Brain (organoid and tissue), 16 donors: ENCODE measurements at places on chromosomes 5 and 9. TPM values are rescaled to one million over a fixed set of nuclear protein-coding genes. Genes with fewer than 3 reads are reported as not detected.

DNAI1 gene
- polyA plus RNA-seq = 1.7 TPM

DNA sequence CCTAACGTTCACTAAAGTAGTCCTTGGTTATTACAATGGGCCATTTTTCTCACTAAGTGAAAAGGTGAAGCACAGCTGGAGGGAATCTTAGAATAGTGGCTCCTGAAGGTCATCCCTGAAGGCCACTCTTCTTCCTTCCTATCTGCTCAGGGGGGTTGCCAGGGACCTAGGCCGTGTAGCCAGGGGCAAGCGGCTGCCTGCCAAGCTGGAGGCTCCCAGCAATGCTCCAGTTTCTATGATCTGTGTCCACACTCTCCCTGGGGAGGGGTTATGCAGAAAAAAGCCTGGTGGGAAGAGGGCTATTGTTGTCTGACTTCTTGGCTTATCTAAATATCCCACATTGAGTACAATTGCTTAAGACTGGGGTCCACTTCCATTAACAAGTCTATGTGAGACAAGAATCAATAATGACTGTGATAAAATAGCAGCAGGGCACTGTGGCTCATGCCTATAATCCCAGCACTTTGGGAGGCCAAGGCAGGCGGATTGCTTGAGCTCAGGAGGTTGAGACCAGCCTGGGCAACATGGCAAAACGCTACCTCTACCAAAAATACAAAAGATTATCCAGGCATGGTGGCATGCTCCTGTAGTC is 3.8 kb downstream of the NMRK1 start:
- no peak for DNase-seq

GRCh38 chr9:35161713-35162604 is at the start of gene UNC13B:
UNC13B (plus strand) TSS chr9:35162009; CDS start chr9:35162284, 275 bp downstream.
- peak; percentile 96 for DNase-seq

SV2C gene
- polyA plus RNA-seq = 0.53 TPM

SLC25A2 gene
- polyA plus RNA-seq = not detected

DNA sequence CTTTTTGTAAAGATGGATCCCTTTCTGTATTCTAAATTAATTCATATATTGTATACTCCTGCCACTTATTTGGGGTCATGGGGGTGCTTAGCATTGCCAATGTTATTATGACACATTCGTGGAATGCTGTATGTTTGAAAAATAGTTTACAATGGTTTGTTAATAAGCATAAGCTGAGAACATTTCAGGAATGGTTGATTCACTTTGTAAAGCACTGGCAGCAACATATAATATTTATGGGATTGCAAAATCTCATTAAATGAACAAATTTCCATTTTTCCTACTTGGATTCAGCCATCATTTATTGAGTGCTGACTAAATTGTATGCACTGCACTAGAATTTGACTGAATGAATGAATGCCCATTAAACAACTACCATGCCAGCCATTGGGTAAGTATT is 215.2 kb upstream of the KLF4 start:
- peak; percentile 4 for DNase-seq

IL5 gene
- polyA plus RNA-seq = not detected

GRCh38 chr5:60469286-60469685 is 230.7 kb downstream of the DEPDC1B start:
- DNase-seq = no peak

GRCh38 chr5:159469496-159470372 is 139.4 kb upstream of the IL12B start:
- no peak for DNase-seq

SH3TC2 gene
- polyA plus RNA-seq = 2.1 TPM

ZCCHC9 gene
- polyA plus RNA-seq = 8.0 TPM

ACTBL2 gene
- not detected for polyA plus RNA-seq

DNA sequence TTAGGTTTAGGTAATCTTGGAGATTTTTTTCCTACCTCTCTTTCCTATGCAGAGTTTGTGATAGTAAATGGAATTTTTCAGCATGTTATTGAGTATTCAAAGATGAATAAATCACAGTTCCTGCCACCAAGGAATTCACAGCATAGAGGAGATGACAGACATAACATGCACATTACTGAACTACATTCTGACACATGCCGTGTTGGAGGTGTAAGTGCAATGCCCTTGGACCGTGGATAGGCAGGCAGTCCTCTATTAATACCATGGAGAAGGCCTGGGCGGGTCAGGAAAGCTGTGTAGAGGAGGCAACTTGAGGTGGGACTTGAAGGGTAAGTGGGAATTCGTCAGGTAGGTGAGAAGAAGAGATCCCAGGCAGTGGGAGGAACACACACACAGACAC is 43.9 kb downstream of the MCCC2 start:
- no peak for DNase-seq

DNA sequence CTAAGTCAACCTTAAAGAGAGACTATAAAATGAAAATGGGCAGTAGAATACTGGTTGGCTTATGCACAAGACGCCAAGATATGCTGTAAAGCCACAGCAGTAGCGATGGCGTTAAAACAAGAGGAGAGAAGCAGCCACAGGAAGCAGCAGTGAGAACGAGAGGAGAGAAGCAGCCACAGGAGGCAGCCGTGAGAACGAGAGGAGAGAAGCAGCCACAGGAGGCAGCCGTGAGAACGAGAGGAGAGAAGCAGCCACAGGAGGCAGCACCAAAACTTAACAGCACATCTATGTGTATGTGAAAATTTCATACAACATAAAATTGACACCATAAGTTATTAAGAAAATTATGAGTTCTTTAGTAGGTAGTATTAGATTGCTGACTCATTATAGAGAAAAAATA is 2318.6 kb upstream of the ACO1 start:
- no peak for DNase-seq

ARID3C gene
- not detected for polyA plus RNA-seq

- DNase-seq = no peak
Measured at GRCh38 chr5:96155147-96155546, 193.5 kb upstream of the ELL2 start.

- DNase-seq = peak; percentile 69
Measured at GRCh38 chr9:23492126-23493002, 333.7 kb downstream of the ELAVL2 start.
